ENCODE measurements at places on chromosomes 3 and 15. TPM values are rescaled to one million over a fixed set of nuclear protein-coding genes. Genes with fewer than 3 reads are reported as not detected.

DNA sequence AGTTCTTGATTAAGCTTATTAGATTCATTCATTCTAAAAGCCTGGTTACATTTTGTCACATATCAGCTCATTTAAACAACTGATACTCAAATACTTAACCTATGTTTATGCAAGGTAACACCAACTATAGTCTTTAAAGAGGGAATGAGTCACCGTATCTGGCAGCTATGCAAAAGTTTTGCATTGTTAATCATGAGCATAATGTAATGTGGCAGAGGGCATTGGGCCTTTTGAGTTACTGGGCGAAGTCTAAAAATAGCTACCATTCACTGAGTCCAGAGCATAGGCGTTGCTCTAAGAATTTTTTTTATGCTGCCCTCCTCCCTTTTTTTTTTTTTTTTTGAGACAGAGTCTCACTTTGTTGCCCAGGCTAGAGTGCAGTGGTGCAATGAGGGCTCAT lies 277.7 kb upstream of the ZNF717 start:
- no peak for DNase-seq

GRCh38 chr3:45218578-45219390 lies 7.3 kb downstream of the TMEM158 start:
- no peak for DNase-seq

The GRAMD1C gene
- total RNA-seq: 0.43 TPM

GRCh38 chr3:116425126-116425525 lies 20.2 kb downstream of the LSAMP start:
- no peak for DNase-seq

DNA sequence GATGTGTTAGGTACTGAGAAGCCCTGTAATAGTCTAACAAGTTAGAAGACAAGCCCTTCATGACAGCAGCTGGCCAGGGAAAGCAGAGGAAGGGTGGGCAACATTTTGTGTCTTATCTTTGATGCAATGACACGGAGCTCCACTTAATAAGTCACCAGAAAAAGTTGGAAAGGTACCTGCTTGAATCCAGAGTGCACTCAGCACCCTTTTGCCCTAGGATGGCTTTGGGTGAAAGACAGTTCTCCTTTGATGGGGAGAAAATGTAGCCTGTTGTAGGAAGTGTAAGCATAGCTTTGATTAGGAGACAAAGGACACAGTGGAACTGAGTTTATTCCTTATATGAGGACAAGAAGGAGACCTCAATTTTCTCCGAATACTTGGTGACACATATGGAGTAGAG lies 137.0 kb downstream of the ARPP21 start:
- no peak for DNase-seq

DNA sequence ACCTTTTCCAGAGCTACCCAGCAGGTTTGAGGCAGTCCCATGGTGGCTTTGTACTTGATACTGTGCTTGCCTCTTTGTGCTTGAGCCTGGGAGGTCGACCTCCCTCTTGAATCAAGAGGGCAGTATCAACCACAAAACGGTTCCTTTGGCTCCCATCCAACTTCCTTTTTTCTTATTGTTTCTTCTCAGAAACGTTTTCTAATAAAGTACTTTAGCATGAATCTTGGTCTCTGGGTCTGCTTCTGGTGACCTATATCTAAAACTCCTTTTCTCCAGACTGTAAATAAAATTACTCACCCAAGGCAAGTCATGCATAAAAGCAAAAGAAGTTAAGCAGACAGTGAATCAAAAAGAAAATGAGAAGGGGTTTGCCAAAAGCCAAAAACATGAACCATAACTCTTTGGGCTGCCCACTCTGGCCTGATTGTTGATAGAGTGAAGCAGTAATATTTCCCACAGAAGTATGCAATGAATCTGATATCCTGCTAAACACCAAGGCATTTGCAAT lies 112.2 kb upstream of the SLC4A7 start:
- no peak for DNase-seq

DNA sequence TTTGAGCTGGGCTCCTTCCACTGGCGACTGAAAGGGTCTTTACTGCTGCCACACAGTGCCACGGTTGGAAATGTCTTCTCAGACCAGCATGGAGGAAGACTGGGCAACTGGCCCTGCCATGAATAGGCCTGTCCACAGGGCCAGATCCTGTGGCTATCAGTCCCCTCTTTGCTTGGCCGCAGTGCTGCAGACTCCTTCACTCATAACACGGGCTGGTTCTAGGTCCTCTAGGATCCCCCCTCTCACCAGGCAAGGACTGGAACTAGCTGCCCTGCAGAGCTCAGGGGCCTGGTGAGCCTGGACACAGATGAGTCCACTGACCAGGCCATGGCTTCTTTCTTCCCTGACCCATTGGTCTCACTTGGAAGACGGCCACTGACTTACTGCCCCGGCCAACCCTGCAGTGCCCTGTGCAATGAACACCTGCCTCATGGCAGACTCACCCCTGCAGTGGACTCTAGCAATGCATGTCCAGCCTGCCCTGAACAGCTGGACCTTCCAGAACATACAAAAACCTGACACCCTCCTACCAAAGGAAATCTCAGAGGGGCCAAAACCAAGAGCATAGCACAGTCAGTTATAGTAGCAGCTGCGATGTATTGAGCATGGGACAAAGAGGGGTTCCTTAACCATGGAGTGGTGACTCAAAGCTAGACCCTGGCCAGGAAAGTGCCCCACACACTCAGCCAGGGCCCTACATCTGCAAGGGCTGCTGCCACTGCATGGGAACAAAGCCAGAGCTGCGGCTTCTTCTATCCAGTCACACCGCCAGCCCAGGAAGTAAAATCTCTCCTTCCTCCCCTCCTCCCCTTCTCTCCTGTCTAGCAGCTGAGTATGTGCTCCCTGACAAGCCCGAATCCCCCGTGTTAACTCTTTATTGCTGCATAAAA lies 72.1 kb upstream of the ITGA11 start:
- DNase-seq: no peak

The B3GNT5 gene
- 0.55 TPM for total RNA-seq

- no peak for DNase-seq
Observed at GRCh38 chr3:145017959-145018358, 1046.3 kb downstream of the DIPK2A start.

The CRYGS gene
- 5.5 TPM for total RNA-seq

The BRPF1 gene
- total RNA-seq: 28.6 TPM

DNA sequence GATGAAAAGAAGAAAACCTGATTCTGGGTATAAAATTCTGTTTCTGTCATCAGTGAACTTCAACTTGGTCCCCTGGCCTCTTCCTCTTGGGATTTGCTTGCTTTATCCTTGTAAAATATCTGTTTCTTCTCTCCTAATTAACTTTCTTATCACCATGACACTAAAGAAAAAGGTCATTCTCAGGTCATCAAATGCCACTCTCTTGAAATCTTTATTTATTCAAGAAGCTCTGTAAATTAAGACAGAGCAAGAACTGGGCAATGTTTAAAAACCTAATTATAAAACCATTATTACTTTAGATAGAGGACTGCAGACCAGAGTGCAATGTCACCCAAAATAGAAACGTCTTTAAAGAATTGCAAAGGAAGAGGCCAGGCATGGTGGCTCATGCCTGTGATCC lies 6.0 kb upstream of the LIPC start:
- DNase-seq: no peak

DNA sequence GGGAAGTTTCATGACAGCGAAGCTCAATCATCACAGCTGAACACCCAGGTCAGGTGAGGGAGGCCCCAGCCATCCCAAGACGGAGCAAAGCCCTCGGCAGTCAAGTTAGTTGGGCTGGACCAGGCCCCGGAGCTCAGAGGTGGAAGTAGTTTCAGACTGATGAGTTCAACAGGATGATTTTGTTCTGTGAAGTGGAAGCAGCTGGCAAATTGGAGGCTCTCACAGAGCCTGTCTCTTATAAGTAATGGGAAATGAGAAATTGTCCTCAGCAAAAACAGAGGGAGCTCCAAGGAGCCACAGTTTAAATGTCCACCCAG lies 245.1 kb downstream of the XXYLT1 start:
- DNase-seq: no peak

Measured in T-cell (primary cell).